ENCODE measurements at places on chromosomes 1 and 21. TPM values are rescaled to one million over a fixed set of nuclear protein-coding genes. Genes with fewer than 3 reads are reported as not detected.

Gene SLC9C2
- not detected for total RNA-seq

Gene OR4F16
- not detected for total RNA-seq

Gene TNNT2
- total RNA-seq, result 0.68 TPM

Gene FAM43B
- total RNA-seq, result not detected

Gene TMPRSS2
- total RNA-seq, result under 0.01 TPM

Gene GPR153
- 17.9 TPM for total RNA-seq

Gene INKA2
- 4.2 TPM for total RNA-seq

Gene ITLN1
- total RNA-seq, result not detected

Gene LRRC71
- total RNA-seq, result not detected

Gene S100A11
- 269 TPM for total RNA-seq

Gene PEA15
- 93.9 TPM for total RNA-seq

Gene ARHGEF16
- total RNA-seq, result 22.8 TPM

Gene SMCP
- not detected for total RNA-seq

Gene NBPF4
- 0.14 TPM for total RNA-seq

Gene F3
- 460 TPM for total RNA-seq

Gene PRELP
- not detected for total RNA-seq

Gene RAB3B
- 1.3 TPM for total RNA-seq
